ENCODE measurements at places on chromosomes 3 and 15.
A peak's percentile ranks its signal among the peaks of the same experiment; 100 is the strongest.

GRCh38 chr15:31067890-31068603 lies 33.5 kb downstream of the TRPM1 start:
- DNase-seq: no peak

DNA sequence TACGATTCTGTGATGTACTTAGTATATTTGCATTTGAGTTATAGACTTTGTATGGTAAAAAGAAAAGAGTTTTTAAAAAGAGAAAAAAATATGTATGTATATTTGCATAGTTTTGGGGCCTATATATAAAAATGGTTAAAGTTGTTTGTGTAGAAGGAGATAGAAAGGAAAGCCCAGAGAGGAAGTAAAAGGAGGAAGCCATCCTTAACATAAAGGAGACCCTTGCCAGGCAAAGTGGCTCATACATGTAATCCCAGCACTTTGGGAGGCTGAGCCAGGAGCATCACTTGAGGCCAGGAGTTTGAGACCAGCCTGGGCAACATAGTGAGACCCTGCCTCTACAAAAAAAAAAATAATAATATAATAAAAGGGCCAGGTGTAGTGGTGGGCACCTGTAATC lies 8.4 kb downstream of the SNAP23 start:
- no peak for DNase-seq

DNA sequence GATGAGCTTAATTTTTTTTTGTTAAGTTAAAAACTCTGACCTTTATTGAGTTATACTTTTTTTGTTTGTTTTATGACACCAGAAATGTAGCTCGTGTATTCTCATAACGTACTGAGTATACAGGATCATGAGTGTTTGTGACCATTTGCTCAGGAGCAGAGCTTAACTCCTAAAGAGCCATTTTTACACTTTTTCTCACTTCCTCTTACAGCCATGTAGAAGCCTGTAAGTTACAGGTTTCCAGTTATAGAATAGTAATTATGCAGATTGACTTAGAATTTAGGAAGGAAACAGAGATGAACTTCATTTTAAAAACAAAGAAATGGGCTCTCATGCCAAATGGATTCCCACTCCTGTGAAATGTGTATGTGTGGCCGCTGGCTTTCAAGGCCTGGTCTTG lies 151.7 kb downstream of the MCTP2 start:
- no peak for DNase-seq

- peak; percentile 72 for DNase-seq
Measured at GRCh38 chr15:65862682-65863081, 6.6 kb upstream of the RAB11A start.

DNA sequence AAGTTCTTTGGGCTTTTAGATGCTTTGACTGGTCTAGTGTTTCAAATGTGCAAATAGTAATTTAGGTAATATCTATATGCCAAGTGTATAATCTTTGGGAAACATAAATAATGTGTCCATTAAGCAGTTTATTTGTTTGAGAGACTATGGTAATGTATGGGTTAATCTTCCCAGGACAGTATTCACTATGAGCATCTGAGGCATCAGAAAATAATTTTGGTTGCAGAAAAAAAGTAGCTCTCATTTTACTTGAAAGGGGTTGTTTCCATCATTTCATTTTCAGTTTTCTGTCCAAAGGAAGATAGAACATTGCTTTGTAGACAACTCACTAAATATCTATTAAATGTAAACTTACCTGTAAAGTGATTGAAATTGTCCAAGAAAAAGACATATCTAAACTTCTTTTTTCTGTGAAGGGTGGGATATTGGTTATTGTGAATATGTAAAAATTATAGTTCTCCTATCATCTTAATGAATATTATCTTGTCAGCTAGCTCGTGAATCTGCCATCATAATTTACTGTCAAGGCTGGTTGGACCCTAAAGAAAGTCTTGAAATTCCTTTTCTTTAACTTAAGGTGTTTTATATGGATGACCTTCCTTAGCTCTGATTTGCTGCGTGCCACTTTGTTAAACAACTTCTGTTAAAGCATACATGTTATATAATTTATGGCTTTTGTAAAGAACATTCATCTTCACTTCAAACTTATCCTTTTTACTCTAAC lies 108.8 kb downstream of the EPHA3 start:
- no peak for DNase-seq

DNA sequence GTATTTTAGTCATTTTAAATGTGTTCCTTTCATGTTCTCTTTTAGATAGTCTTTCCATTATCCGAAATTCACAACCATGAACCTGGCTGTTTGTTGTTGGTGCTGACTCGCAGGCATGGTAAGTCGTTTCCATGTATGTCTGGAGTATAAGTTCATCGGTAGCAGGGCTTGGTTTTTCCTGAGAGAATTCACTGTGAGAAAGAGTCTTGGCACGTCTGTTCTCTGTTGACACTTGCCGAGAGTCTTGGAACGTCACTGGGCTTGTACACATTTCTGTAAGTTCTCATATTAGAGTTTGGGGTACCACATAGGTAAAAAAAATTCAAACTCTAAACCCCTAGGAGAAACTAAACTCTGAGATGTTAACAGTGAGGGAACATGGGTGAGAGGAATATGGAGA lies 29.4 kb upstream of the EIF4A2 start:
- DNase-seq: no peak

- peak; percentile 31 for DNase-seq
Measured at GRCh38 chr3:179072100-179072438, 460 bp upstream of the ZMAT3 start.

DNA sequence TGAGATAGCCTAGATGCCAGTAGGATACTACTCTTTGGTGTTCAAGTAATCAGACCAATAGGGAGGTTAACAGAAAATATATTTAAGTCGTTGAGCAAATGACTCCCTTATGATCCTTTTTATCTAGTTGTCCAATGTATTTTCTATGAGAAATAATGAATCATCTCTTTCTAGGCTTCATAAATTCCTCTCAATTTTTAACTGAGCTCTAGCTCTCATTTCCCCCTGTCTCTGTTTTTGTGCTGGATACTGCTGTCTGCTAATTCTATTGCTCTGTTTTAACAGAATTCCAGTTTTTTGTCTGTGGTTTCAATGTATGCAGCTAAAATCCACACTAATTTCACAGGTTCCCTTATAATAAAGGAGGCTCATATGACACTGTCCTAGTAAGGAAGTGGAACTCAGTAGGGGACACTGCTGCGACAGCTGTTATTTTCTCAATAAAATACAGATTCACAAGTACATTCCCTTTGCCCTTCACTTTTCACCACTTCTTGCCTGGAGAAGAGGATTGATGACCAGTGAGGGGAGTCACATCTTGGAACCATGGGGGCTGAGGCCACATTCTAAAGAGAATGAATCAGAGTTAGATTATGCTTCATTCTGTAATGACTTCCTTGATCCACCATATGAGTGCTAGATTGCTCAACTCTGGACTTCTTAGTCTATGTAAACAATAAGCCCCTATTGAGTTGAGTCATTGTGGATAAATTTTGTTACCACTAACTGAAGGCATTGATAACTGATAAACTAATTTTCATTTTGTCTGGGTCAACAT lies 558.7 kb upstream of the KCNMB2 start:
- no peak for DNase-seq

DNA sequence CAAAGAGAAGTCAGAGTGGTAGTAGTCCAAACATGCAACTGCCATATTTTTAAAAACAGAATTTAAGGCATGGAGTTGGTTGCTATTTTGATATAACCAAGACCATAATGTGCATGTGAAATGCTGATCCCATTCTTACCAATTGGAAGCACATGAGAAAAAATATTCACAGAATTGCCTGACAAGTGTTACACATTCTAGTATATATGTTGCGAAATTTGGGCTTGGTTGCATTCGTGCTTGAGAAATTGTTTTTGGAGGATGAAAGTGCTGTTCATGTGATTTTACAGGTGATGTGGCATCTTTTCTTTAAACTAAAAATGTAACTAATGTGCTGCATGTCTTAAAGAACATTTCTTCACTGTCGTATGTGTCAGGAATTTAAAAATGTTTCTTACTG lies 199.7 kb downstream of the CHL1 start:
- no peak for DNase-seq

DNA sequence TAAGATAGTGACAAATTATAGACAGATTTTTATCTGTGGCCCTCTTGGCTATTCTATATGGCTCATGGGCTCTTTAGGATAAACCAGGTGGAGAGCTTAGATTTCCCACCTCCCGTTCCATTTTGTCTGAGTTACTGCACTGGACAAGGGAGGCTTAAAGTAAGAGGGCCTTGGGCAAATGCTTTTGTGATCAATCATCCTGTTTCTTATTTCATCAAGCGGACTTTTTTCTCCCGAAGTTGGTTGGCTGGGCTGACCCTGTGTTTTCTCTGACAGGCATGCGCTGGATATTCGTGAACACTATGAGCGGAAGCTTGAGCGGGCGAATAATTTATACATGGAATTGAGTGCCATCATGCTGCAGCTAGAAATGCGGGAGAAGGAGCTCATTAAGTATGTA lies 33.4 kb downstream of the TMEM41A start:
- no peak for DNase-seq

GRCh38 chr3:33914731-33915379 lies 116.4 kb downstream of the PDCD6IP start:
- DNase-seq: no peak

GRCh38 chr15:42139596-42139995 lies 16.8 kb downstream of the PLA2G4F start:
- DNase-seq: no peak

GRCh38 chr15:84934942-84935729 lies 46.5 kb upstream of the PDE8A start:
- no peak for DNase-seq

DNA sequence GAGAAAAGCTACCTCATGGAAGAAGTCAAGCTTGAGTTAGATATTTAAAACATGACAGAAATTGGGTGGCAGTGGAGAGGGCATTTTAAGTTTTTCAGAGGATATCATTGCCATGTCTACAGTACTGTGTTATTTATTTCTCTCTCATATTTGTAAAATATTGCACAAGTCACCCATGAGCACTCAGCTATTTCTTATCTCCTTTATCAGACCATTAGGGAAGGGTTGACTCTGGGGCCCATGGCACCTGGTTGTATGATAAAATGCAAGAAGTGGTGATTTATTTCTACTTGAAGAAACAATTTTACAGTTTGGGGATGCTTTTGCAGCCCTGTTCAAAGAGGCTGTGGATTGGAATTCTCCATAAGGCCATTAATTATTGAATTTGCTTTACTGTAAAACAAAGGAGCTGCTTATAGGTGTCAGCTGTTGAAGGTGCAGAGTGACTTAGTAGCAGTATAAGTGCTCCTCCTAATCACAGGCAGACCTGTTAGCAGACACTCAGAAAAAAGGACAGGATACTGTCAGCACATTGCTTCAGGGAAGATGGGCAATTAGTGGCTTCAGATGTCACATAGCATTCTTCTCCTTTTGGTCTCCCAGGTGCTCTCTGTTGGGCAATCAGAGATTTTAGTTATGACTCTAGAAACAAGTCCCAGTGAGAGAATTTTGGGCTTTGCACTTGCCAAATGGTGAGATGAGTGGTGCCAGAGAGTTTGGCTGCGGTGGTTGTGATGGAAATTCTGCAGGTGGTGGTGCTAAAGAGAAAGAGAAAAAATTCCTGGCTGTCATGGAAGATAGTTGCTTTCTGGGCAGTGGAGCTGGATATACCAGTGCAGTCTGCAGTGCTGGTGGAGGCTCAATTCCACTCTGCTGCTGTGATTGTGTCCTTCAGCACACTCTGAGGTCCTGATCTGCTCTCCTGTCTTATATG lies 129.7 kb upstream of the ROPN1 start:
- no peak for DNase-seq

GRCh38 chr15:50552238-50552637 lies 5.8 kb upstream of the USP50 start:
- no peak for DNase-seq

DNA sequence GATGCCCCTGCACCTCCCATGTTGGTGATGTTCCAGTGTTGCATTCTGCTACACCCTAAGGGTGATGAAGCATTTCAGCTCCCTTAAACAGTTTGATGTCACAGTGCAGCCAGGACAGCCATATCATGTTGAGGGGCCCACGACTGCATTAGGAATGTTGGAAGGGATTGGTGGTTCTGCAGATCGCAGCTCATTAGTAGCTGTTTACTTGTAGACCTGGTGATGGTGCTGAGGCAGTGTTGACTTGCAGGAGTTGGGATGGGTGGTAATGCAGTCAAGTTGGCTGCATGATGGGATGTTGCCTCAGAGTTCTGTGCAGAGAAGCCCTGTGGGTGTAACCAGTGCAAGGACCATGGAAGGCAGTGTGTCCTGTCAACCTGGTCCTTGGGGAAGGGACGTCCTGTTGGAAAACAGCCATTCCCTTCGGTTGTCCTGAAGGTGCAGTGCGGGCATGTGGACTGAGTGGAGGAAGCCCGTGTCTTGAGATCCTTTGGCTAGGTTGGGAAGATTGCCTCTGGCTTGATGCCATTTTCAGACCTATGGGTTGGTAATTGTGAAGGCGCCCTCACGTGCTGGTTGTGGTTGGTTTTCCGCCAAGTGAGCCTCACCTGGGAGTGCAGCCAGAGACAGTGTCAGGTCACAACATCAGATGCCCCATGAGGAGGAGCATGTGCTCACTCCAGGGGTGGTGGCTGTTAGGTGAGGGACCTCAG lies 100.7 kb downstream of the SNRPN start:
- DNase-seq: peak; percentile 22

GRCh38 chr15:84782346-84782745 lies 34.0 kb downstream of the ZNF592 start:
- DNase-seq: no peak

DNA sequence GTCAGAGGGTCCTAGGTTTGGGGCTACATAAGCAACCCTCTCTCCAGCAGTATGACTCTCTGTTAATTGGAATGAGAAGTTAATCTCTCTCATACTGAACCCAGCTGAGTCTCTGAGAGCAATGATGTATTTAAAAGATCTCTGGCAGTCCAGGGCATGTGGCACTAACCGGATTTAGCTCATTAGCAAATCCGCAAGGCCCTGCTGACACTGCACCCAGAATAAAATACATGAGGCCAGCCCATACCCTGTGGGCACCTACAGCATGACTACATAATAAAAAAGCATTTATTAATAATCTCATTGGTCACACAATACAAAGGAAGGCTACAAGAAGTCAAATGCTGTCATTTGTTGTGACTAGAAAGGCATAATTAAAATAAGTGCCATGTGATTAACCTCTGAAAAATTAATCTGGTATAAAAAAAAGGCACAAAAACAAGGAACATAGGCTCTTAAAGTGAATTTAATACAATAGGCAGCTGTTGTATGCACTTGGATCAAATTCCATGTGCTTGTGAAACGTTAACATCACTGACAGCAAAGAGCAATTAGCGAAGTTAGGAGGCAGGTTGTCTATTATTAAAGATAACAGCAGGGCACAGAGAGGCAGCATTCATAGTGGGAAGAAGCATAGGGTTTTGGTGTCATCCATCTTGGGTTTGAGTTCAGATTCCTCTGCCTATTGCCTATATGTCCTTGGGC lies 381.2 kb downstream of the WDR72 start:
- DNase-seq: peak; percentile 9

GRCh38 chr15:97623091-97623661 lies 337.3 kb upstream of the ARRDC4 start:
- DNase-seq: no peak

- no peak for DNase-seq
Measured at GRCh38 chr3:14497321-14497720, 42.8 kb downstream of the GRIP2 start.
